ENCODE measurements at places on chromosomes 5 and 9. TPM values are rescaled to one million over a fixed set of nuclear protein-coding genes. Genes with fewer than 3 reads are reported as not detected.

The PRDM9 gene
- not detected for total RNA-seq

The ANKRD18B gene
- 0.64 TPM for total RNA-seq

The ORM1 gene
- not detected for total RNA-seq

The DMRT2 gene
- total RNA-seq = 3.6 TPM

The RANBP3L gene
- total RNA-seq = not detected

The PLAC8L1 gene
- 0.49 TPM for total RNA-seq

The PAEP gene
- not detected for total RNA-seq

All from left colon (tissue), 2 donors.